ENCODE measurements at places on chromosomes 2 and 18.

GRCh38 chr2:218659988-218660358 lies 490 bp downstream of the BCS1L start:
- DNase-seq, result no peak

GRCh38 chr18:12658426-12659138 lies 675 bp upstream of the SPIRE1 start:
- DNase-seq, result no peak

DNA sequence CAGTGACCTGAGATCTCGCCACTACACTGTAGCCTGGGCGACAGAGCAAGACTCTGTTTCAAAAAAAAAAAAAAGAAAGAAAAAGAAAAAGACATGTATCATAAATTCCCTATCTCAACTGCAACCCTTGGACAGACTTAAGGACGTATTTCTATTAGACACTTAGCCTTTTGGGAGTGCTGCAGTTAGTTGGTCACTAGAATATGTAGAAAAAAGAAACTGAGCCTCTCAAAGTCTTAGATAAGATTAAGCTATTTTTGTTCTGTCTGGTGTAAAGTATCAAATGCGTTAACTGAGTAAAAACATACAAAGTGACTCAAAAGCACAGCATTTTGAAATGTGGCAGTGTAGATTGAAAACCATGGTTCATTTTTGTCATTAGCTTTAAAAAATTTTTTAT lies 7.3 kb downstream of the NBEAL1 start:
- no peak for DNase-seq

- DNase-seq, result no peak
These were observed 12.3 kb downstream of the GPR55 start for GRCh38 chr2:230912724-230913123.

DNA sequence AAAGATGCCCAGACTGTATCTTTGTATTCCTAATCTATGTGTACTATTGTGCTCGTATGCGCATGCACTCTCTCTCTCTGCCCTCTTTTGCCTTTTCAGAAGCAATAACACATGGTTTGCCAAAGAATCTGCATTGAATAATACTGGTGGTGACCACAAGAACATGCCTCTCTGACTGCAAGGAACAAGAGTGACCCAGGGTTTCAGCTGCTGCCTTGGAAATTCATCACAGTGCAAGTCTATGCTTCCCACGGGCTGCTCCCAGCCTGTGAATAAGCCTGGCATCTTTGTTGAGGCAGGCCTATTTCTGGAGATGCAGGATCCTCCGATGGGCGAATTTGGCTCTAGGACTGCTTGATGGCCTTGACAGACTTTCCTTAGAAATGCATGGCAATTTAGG lies 689.4 kb upstream of the FANCL start:
- DNase-seq, result no peak

GRCh38 chr2:25158096-25158852 lies 10.1 kb downstream of the POMC start:
- peak; percentile 19 for DNase-seq

DNA sequence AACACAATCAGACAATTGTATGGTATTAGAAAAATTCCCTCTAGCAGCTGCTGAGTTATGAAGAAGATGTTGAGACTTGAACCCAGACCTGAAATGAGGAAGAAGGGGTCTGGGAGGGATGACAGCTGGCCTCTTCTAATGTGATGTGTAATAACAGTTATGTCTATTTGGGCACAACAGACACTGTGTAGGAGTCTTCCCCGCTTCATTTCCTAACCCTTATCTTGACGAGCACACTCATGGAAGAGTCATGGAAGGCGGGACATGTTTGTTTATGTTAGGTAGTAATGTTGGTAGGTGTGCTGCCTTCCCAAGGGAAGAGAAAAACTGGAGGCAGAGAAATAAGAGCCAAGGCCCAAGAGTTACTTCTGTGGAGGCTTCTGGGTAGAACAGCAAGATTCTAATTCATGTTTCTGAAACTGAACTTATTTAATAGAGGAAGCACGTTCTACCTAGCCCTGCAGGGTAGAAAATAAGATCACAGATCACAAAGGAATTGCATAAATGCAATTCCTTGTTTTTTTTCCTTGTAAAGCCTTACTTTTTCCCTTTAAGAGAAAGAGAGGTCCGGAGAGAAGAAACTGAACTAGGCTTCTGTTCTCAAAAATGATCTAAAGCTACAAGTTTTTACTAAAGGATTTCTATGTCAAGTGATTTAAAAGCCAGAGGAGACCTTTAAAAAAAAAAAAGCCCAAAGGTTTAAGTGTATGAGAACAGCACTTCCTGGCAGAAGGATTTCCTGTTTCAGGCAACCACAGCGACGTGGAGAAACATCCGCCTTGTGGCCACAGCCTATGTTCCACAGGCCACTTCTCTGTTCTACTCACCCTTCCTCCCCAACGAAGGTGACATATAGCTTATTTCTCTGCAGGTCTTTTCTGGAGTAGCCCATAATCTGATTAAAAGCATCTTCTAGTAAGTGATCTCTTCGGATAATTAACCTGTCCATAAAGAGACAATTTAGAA lies 68.5 kb upstream of the STK17B start:
- DNase-seq, result peak; percentile 54

DNA sequence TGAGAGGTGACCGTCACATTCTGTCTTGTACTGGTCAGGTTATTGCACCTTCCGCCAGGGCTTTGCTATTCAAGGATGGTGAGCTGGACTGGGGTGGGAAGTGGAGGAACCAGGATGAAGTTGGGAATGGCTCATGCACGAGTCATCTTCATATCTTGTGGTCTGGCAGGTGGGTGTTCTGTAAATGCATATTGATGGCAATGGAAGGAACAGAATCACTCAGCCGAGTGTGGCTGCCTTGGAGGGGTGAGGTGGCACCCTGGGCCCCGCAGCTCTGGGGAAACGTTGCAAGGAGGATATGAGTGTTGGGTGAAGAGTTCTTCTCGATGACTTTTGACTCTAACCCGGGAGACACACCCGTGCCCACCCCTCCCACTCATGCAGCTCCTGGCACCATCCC lies 1.2 kb downstream of the NEU2 start:
- no peak for DNase-seq

- DNase-seq, result no peak
These were observed 325.9 kb downstream of the SLC8A1 start for GRCh38 chr2:40126006-40126405.

GRCh38 chr2:128512379-128513115 lies 193.9 kb upstream of the HS6ST1 start:
- DNase-seq, result no peak

GRCh38 chr2:163667064-163667887 lies 68.5 kb downstream of the FIGN start:
- DNase-seq, result no peak

GRCh38 chr2:59720296-59720866 lies 833.1 kb downstream of the BCL11A start:
- no peak for DNase-seq

- no peak for DNase-seq
These were observed 129.2 kb downstream of the ASB1 start for GRCh38 chr2:238555786-238556542.

DNA sequence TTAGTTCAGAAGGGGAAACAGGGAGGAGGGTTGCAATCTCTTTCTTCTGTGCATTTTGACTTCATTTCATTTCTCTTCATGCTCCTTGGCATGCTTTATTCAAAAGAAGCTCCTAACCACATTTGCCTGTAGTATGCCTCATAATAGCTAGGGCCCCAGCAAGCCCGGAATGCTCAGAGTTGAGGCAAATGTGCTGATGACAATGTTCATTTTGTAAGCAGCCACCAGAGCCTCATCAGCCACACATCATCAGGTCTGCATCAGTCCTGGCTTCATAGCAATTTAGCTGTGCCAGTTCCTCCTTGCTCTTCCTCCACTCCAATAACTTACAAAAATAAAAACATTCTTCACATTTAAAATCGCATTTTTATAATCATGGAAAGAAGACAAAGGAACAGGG lies 65.4 kb upstream of the MMADHC start:
- DNase-seq, result no peak

DNA sequence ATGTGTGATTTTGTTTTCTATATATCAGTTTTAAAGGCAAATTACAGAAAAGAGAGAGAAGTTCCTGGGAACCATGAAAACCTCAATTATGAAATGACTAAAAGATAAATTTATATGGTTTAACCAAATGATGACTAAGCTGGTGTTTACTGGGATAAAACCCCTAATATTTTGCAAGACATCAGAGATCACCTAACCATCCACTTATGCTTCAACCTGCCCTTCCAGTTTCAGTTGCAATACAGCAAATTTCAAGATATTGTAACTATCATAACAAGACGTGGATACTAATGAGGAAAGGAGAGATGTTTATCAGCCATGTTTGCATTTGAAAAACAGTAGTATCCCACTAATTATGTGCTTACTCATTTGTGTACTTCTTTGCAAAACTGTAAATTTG lies 108.2 kb downstream of the GAREM1 start:
- DNase-seq, result no peak

DNA sequence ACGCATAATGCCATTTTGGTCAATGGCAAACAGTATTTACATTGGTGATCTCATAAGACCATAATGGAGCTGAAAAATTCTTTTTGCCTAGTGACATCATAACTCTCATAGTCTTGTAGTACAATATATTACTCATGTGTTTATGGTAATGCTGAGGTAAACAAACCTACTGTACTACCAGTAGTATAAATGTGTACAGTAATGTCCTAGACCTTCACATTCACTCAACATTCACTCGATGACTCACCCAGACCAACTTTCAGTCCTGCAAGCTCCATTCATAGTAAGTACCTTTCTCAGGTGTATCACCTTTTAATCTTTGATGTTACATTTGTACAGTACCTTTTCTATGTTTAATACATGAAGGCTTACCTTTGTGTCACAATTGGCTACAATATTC lies 558.2 kb upstream of the PIK3C3 start:
- DNase-seq, result no peak

- DNase-seq, result no peak
These were observed 479.3 kb downstream of the IRS1 start for GRCh38 chr2:226320076-226320948.

GRCh38 chr18:7436166-7436565 lies 130.9 kb upstream of the PTPRM start:
- DNase-seq, result no peak

GRCh38 chr2:108449410-108450130 lies 564 bp downstream of the GCC2 start:
- no peak for DNase-seq

DNA sequence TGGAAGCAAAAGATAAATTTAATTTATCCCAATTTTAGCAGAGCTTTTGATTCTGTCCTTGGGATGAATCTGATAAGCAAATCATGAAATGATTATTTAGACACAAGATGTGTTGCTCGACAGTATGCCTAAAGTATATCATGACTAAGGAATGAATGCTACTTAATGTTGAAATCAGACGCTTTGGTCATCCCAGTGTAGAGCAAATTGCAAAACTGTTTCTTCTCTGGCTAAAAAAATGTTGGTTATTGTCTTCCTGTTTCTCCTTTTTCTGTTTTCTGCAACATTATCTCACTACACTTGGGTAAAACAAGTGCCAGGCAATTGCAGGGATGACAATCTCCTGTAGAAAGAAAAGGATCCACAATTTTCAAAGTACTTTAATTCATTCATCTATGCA lies 66.4 kb downstream of the BABAM2 start:
- DNase-seq, result no peak

DNA sequence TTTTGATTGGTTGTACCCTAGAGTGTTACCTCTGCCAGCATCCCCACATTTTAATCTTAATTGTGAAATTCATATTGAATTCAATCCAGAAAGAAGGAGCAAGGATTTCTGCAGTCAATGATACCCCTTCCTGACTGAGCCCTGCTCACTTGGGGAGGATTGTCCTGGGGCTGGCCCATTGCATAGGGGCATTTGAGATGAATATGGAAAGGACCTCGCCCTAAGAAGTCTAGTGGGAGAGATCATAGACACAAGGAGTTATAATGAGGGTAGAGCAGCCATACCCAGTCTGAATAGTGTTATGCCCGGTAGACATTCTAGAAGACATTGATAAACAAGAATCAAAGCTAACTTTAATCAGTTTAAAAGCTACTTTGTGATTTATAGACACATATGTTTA lies 53.8 kb downstream of the CRIM1 start:
- DNase-seq, result no peak

DNA sequence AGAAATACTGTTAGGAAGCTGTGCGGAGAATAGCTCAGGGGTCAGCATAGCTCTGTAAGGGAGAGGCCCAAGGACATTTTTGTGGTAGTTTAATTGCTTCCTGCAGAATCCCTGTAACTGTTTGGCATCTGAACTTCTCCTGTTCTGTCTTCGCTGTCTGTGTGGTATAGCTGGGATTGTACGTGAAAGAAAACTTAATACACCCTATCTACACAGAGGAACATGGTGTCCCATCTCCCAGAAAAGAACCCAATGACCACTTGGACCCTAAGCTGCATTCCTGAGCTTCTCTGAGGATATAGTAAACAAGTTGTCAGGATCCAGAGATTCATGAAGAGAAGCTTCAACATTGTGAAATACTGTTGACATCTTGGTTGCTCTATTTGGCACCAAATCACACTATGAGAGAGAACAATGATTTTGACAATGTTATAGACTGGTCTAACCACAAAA lies 81.3 kb downstream of the CDC42EP3 start:
- no peak for DNase-seq

GRCh38 chr18:29184654-29185053 lies 1007.7 kb upstream of the CDH2 start:
- no peak for DNase-seq

DNA sequence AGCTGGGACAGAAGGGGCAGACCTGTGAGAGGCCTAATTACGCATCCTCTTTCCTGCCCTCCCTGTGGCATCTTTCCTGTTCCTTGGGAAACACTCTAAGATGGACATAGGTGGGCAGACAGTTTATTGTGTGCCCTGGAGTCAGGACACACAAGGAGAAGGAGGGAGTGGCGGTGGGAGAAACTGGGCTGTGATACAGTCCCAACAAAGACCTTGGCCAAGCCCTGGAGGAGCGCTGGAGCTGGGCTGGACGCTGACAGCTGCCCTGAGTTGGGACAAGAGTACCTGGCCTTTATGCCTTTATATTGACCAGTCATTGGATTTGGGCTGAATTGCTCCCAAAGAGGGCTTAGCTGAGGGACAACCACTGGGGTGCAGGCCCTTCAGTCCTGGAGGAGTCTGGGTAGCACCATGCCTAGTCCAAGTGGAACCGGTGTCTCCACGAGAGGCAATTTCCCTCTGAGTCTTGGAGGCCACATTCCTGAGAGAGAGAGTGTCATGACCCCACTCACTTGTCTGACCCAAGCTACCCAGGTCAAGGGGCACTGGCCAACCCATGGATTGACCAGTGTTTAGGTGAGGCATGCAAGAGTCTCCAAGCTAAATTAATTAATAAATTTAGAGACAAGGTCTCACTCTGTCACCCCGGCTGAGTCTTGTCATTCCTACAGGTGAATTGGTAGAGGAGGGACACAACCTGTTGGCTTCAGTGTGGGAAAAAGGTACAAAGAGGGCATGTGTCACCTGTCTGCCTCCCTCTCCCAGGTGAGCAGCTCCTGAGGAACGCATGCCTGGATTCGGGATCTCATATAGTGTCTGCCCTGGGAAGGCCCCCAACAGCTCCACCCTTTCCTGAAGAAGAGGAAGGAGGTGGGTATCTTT lies 107.1 kb upstream of the ST3GAL5 start:
- peak; percentile 39 for DNase-seq

- no peak for DNase-seq
These were observed 51.1 kb downstream of the PLEKHM3 start for GRCh38 chr2:207974216-207974605.
